ENCODE measurements at places on chromosomes 5 and 9.

GRCh38 chr9:88775559-88775958 lies 215.7 kb upstream of the S1PR3 start:
- no peak for DNase-seq

DNA sequence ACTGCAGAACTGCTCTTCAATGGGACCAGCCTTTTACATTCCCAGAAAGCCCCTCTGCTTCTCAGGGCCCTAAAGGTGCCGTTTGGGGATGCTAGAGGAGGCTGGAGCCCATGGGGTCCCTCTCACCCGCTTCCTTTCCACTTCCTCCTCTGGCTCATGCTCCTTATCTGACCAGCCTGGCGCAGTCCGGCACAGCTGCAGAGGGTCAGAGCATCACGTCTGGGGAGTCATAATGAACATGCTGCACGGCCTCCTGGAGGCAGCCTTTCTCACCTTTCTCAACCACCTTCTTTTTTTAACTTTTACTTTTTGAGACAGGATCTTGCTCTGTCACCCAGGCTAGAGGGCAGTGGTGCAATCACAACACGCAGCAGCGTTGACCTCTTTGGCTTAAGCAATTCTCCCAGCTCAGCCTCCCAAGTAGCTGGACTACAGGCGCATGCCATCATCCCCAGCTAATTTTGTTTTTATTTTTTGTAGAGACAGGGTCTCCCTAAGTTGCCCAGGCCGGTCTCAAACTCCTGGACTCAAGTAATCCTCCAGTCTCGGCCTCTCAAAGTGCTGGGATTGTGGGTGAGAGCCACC lies 15.1 kb upstream of the TCF7 start:
- DNase-seq: no peak

DNA sequence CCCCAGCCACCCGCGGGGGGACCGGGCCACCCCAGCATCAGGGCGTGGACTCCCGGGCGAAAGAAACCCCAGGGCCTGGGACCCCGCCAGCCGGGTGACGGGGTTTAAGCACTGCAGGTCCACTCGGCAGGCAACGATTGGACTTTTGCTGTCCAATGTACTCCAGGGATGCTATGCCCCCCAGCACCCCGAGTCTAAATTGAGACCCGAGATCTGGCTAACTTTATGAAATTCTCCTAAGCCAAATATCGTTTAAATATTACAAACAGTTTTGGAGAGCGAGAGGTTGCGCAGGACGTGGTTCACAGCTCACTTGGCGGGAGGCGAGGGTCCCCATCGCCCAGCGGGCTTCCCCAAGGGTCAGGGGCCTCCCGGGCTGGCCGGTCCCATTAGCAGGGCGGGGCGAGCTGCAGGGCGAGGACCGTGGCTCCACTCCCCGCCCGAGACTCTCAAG lies 384 bp upstream of the MRPS2 start:
- no peak for DNase-seq

- no peak for DNase-seq
Measured at GRCh38 chr5:34970552-34970951, 41.2 kb downstream of the DNAJC21 start.

DNA sequence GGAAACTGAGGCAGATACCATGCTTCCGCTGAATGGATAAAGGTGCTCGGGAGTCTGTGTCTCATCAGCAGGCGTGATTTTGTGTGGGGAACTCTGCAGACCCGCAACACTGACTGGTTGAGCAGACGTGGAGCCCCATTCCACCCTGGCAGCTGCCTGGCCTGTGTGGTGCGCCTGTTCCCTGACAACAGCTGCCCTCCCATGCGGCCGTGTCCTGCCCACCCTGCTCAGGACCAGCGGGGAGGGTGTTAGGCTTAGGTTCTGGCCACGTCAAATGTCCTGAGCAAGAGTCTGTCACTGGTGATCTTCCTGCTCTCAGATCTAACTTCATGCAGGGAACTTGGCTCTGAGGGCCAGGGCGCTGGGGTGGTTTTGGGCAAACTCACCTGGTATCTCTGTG lies 417.7 kb upstream of the IRX4 start:
- DNase-seq: no peak

GRCh38 chr9:116574027-116574679 lies 113.0 kb upstream of the TRIM32 start:
- no peak for DNase-seq

DNA sequence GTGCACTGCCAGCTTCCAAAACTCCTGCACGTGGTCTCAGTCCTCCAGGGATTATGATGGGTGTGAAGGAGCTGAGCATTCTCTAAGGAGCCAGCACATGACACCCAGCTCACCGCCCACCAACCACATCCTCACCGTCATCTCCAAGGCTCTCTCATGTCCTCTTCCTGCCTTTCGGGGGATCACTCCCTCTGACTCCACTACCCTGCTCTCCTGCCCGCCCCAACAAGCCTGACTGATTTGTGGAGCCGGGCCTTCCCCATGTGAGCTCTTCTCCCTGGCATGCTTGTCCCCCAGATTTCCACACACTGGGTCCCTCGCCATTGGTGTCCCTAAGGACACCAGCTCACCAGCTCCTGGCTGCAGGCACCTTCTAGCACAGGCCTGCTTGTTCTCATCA lies 1.9 kb downstream of the ABO start:
- DNase-seq: no peak

DNA sequence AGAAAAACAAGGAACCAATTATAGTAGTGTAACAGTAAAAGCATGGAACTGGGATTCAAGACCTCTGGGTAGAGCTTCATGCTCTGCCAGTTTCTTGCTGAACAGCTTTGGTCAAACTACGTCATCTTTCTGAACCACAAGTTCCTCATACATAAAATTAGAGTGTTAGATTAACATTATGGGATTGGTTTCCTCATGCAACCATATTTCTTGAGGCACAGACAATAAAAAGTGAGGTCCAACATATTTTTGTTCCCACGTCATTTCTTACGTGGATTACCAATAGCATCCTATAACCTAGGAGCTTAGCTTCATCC lies 354.8 kb downstream of the TMEM232 start:
- no peak for DNase-seq

Data from stimulated activated CD4-positive, alpha-beta T cell treated with anti-CD3 and anti-CD28 coated beads, Interleukin-1b, Interleukin-23, amount 100 ng/mL, for 4 hours (primary cell).